AG09309 (cell line): ENCODE measurements at places on chromosomes 13 and 19.

DNA sequence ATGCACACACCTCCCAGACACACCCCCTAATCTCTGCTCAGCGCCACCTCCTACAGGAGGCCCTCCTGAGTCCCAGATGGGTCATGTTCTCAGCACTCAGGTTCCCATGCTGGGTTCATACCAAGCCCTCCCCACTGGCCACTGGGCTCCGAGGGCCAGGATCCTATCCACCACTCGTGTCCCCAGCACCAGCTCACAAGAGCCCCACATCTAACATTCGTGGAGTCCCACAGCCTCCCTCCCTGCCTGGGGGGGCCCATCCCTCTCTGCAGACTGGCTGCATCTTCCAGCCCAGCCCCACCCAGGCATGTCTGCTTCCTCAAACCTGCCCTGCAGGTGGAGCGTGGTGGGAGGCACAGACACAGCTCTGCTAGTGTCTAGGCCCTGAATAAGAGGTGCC lies 227.4 kb downstream of the TUBA3C start:
- no peak for DNase-seq

DNA sequence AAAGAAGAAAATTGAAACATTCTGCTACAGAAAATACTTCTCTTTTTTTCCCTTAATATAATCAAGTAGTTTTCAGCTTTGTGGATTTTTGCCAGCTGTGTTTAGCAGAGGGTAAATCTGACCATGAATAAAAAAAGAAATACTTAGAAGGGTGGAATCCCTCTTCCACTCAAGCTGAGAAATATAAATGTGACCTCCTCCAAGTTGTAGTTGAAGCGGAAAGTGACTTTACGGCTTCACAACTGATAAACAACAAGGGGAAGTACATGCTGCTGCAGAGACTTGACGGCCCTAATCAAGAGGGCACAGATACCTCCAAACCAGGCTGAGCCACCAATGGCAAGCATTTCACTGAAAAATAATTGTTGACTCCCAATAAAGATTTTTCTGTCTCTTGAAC lies 785.0 kb downstream of the SLITRK5 start:
- DNase-seq = no peak

DNA sequence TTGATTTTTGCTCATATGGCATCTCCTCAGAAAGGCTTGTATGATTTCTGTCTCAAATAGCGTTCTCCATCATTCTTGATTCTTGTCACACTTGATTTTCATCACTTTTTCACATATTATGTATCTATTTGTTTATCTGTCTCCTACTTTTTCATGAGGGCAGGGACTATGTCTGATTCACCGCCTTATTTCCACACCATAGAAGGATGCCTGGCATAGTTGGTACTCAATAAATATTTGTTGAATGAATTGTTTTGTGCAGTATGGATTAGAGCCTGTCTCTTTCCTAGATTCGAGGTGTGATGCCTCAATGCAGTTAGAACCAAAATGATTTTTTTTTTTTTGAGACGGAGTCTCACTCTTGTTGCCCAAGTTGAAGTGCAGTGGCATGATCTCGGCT lies 12.1 kb downstream of the SAE1 start:
- no peak for DNase-seq

DNA sequence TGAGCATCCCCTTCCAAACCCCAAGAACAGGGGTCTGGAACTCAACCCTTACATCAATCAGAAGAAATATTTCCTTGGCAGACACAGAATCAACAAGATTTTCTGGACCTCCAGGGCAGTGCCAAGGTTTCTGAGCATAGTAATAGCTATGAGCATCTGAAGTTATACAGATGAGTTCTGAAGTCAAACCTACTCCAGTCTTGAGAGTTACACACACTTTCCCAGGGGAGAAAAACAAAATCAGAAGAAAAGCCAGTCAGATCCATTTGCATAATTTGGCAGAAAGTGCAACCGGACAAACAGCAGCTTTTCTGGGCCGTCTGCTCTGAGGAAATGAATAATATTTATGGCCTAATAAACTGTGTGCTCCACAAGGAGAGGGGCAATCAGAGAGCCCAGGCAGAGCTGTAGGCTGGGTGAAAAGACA lies 93.1 kb downstream of the KL start:
- DNase-seq = no peak

- DNase-seq = no peak
Observed at GRCh38 chr13:22061371-22061805, 390.5 kb downstream of the FGF9 start.

GRCh38 chr19:44904426-44904994 lies 1.1 kb upstream of the APOE start:
- DNase-seq = no peak

DNA sequence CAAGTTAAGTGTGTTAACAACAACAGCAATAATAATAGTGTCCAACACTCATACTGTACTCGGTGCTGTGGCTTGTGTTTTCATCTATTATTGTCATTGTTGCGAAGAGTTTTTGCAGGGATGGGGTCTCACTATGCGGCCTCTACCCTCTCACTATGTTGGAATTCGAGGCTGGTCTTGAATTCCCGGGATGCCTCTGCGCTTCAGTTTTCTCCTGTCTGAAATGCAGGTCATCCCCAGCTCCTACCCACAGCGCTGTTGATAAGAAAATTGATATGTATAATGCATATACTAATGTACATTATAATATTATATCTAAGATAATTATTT lies 4.9 kb upstream of the SBK3 start:
- no peak for DNase-seq

DNA sequence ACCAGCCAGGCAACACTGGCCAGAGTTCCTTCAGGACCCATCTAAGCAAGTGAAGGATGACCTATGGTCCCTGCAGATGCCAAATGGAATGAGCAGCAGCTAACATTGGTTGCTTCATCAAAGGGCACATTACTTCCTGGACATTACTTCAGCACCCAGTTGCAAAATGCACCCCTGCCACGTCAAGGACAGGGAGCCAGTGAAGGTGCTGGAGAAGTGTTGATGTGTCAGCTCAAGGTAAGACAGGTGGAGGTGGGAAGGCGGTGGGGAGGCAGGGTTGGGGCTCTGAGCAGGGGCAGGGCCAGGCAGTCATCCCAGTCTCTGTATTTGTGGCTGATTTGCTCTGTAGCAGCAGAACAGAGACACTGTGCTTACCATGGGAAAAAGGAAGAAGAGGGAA lies 14.6 kb downstream of the CSNK1A1L start:
- DNase-seq = no peak

- no peak for DNase-seq
Observed at GRCh38 chr19:43802216-43802951, at the start of gene LYPD5. LYPD5 (minus strand) TSS chr19:43802447; CDS start chr19:43802380, 67 bp downstream.

- DNase-seq = no peak
Observed at GRCh38 chr19:51784109-51784785, 10.7 kb upstream of the FPR3 start.

DNA sequence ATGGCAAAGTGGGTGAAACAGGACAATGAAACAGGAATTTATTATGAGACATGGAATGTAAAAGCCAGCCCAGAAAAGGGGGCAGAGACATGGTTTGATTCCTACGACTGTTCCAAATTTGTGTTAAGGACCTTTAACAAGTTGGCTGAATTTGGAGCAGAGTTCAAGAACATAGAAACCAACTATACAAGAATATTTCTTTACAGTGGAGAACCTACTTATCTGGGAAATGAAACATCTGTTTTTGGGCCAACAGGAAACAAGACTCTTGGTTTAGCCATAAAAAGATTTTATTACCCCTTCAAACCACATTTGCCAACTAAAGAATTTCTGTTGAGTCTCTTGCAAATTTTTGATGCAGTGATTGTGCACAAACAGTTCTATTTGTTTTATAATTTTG lies 8.6 kb downstream of the CLN5 start:
- DNase-seq = peak; percentile 56

DNA sequence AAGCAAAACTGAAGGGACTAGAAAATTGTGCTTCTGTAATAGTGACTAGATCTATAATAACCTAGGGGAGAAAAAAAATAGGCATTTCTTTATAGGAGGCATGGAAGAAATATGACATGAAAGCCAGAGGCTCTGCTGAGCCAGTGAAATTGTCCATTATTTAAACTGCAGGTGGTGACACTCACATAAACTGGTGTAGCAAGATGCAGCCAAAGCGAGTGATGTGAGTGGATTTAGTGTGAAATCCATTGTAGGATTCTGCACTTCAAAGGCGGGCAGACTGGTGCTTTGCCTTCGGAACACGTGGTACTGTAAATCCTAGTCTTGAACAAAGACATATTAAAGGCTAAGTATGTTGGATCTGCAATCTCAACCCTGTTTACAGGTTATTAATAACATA lies 361.9 kb downstream of the TBC1D4 start:
- no peak for DNase-seq

GRCh38 chr13:77859450-77859849 lies 59.2 kb downstream of the EDNRB start:
- DNase-seq = no peak

DNA sequence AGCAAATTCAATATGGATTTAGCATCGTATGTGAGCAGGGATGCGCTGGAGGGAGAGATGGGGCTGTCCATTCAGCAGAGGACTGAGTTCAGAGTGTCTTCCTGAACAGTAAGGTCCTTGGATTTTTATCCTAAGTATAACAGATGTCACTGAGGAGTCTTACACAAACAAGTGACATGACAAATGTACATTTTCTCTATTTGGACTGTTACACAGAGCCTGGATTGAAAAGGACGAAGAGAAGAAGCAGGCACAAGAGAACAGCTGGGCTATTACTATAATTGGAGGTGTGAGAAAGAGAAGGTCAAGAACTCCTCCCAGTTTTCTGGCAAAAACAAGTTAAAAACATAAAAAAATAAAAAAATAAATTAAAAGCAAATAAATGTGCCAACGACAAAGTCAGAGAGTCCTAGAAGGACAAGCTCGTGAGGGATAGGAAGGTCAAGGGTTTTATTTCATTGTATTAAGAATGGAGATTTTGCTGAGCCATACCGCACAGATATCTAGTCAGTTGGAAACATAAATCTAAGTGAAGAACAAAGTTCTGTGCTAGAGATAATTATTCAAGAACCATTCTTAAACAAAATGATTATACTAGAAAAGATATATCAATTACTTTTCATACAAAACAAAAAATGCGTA lies 1186.3 kb downstream of the EFNB2 start:
- DNase-seq = no peak

GRCh38 chr13:99307648-99308339 lies 595 bp upstream of the GPR183 start:
- DNase-seq = no peak

- DNase-seq = no peak
Observed at GRCh38 chr13:98220271-98220791, 43.3 kb upstream of the RNF113B start.

DNA sequence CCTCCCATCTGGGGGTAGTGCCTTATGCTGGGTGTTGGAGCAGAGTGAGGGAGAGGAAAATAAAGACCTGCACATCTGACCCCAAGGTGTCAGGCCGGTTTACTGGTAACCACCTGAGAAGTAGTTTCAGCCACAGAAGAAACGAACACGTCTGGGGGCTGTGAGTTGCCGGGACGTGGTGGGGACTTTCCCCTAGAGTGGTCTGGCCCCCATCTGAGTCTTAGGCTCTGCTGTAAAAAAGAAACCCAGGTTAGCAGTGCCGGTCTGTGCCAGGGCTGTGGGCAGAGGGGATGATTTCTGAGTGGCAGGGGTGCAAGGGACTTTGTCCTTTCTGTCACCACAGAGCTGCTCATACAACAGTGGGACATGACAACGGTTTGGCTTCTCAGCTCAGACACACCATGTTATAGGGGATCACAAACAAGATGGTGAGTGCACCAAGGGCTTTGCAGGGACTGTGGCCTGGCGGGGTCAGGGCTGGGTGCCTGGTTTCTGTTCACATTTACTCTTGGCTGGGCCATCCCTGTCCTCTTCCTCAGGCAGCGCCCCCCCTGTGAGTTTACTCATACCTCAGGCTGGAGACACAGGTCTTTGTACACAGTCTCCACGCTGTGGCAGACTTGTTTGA lies 9.0 kb downstream of the GCDH start:
- no peak for DNase-seq

GRCh38 chr19:42282819-42283187 lies 13.8 kb downstream of the CIC start:
- no peak for DNase-seq

- no peak for DNase-seq
Observed at GRCh38 chr19:49019242-49019932, 2.5 kb upstream of the LHB start.

DNA sequence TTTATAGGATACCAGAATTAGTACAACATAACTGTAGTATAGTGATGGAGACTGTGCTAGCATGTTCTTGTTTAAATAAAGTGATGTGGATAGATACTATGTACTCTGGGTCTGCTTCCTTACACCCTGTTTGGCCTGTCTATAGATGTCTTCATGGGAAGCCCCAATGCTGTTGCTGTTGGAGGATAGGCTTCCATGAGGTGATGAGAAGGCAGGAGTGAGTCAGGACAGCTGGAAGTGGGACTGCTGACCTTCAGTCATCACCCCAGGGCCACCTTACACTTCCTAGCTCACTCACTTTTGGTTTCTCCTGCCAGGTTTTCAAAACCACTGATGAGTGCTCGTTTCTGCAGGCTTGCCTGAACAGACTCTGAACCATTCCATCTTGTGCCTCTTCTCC lies 4.2 kb downstream of the KCTD4 start:
- no peak for DNase-seq

- peak; percentile 65 for DNase-seq
Observed at GRCh38 chr13:98384739-98385138, 192.2 kb downstream of the STK24 start.

GRCh38 chr19:13226983-13227382 lies 76.8 kb downstream of the IER2 start:
- DNase-seq = no peak

DNA sequence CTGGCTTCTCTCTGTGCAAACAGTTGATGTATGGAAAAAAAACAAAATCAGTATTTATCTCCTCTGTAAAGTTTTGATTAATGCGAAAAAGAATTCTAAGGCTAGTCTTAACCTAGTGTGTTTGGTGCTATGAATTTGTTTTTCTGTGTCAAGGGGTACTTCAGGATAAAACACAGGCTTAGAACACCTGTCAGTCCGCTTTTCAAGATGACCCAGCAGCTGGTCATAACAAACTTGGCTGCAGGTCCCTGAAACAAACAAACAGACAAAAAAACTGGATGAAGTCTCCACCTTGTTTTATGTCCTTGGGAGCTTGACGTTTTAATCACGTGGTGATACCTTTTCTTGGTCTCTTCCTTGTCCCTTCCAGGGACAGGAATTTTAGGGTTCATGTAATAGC lies 689.3 kb downstream of the UQCRFS1 start:
- no peak for DNase-seq

DNA sequence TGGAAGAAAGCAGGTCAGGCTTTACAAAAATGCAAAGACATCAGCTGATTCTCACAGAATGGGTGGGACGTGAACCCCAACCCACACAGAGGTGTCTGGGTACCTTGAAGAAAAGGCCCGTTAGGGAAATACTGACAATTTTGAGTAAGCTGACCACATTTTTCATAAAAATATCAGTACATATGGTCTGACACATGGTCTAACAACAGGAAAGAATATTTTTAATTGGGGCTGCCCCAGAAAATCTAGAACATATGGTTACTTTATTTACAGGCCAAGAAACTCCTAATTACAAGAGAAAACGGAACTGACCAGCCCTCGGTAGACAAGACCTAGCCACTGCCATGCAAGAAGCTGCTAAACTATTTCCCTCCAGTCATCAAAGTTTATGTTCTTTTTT lies 48.7 kb upstream of the ITM2B start:
- DNase-seq = no peak
